ENCODE measurements at places on chromosomes 3 and 15.

DNA sequence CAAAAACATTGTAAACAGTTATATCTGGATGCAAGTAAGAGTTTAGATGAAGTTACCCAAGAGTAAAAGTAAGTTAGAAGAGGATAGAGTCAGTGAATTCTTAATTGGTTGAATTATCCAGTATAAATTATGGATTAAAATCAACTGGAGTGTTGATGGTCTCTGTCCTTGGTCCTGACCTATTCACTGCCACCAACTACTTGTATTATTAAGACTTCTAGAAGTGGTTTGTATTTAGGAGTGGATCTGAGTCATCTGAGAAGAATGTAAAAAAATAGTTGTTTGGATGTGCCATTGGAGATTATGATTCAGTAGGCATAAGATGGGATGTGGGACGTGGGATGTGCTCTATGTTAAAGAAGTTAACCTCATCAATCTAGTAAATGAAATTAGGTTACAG is 86.4 kb downstream of the SYNPR start:
- no peak for DNase-seq

- no peak for DNase-seq
Measured at GRCh38 chr15:29903785-29904464, 81.7 kb upstream of the TJP1 start.

DNA sequence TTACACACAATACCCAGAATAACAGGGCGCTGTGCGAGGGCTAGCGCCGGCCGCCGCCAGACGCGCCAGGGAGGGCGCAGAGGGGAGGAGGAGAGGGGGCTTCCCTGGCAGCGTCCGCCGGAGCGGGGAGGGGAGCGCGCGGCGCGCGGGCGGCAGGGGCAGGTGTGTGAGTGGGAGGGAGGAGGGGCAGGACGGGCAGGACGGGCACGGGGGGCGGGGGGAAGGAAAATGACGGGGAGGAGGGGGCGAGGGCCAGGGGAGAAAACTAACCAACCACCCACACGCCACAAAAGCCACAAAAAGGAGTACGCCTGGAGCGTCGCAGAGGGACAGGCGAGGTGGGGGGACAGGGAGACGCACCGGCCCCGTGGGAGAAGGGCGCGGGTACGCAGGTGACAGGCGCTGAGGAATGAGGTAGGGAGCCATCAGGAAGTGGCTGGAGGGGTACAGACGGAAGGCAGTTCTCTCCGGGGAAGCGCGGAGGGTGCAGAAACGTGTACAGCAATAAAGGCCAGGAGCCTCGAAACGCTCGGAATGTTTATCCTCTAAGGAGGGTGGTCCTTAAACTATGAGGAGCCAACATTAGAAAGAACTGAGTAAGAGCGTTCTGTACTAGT is 610 bp upstream of the SATB1 start:
- DNase-seq: no peak

DNA sequence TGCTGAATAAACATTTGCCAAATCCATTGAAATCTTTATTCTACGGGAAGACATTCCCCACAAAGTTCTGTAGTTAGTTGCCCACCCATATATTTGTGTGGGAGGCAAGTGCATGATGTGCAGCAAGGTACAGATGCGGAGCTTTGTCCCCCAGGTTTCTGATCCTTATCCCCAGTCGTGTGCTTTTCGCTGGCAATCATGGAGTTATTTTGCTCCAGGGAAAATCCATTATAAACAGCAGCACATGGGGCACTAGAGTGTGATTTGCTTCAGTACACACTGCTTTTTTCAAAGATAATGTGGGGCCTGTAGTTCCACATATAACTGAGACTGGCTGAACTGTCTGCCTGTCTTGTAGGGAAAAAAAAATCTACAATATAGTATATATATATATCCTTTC is 132.1 kb downstream of the FEZF2 start:
- DNase-seq: no peak

GRCh38 chr15:70014860-70015490 is 82.7 kb downstream of the TLE3 start:
- DNase-seq: no peak

DNA sequence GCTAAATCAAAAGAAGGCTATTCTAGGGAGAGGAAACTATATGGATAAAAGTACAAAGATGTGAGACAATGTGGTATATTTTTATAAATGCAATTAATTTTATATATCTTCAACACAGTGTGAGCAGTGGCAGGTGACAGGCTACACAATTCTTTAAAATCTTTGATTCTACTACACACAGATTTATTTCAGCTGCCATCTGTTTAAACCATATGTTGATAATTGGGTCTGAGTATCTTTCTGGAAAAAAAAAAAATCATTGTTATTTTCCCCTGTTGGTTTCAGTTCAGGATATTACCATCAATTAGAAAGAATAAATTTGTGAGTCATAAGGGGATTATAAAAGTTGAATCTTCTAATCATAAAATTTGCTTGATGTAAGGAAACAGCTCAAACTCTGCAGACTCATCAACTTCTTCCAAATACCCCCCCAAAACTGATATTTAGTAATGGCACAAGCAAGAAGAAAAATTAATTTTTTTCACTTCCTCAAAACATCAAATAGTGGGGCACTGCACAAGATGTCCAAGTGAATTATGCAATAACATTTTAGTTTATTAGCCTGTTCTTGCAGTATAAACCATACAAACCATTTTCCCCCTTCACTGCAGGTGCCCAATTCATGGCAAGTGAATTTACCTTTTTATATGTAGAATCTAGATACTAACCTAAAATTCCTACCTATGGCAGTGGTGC is 12.0 kb downstream of the PIERCE2 start:
- DNase-seq: no peak

DNA sequence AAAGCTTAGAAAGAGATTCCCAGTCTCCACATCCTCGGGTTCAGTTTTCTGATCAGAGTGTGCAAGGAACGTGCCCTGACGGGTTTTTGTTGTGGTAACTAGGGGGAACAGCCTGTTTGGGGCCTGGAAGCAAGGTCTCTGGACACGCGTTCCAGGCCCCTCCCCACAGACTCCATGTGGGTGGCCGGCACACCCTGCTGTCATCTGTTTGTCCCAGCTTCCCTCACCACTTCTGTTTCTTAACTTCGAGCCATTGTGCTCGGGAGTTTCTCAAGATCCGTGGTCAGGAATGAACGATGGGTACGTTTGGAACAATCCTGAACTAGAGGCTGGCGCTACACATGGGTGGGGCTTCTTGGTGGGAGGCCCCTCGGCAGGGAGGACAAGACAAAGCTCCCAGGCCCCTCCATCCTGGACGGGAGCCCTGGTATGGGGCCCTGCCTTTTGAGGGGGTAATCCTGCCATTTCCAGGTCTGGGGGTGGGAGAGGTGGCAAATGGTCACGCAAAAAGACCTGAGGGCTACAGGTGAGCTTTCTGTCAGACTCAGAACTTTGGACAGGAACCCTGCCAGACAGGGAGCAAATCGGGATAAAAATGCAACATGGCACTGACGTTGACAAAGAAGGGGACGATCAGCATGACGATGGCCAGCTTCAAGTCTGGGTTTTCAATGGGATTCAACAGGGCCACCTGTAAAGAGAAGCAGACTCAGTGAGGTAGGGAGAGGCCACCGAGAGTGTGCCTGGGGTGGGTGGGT is 8.5 kb upstream of the MUSTN1 start:
- no peak for DNase-seq

DNA sequence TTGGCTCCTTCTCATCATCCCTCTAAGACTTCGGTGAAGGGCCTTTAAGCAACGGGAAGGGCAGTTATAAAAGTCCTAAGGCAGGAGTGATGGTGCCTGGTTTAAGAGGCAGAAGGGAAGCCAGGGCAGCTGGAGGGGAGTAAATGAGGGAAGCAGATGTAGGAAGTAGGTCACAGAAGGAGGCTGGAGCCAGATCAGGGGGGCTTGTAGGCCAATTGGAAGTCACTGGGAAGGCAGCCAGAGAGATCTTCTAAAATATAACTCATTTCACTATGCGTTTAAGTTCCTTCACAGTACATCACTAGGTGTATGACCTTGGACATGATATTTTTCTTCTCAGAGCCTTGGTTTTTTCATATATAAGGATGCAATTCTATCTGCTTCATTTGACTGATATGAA is 94.7 kb downstream of the MYH15 start:
- DNase-seq: no peak

GRCh38 chr15:48415036-48415886 is 84.0 kb downstream of the DUT start:
- DNase-seq: no peak

DNA sequence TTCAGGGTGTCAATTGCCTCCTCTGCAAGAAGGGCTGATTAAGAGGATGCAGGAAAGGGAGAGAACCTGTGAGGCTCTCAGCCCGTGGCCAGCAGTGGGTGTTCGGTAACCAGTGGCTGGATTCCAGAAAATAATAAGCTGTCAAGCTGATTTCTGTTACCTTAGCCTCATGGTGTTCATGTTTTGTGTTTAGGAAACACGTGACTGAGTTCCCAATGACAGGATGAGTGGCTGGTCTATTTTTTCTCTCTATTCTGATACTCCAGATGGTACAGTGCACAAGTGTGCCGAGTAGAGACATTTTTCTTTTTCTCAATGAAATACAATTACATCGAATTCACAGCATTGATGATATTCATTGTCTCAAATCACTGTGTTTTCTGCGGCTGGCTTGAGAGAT is 43.6 kb downstream of the EDEM1 start:
- no peak for DNase-seq

DNA sequence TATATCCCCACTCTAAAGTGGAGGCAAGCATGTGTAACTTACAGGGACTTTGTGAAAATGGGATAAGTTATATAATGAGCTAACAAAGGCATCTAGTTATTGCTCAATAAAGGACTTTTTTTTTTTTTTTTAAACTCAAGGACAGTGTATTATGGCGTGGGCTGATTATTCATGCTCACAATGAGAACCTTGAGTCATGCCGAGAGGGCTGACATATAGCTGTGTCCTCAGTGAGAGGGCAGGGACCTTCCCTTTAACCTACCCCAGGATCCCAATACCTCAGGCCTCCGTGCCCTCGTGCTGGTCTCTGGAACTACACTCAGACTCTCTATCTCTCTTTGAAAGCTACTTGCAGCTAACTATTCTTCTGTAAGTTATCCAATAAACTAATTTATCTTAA is 319.9 kb upstream of the ICE2 start:
- no peak for DNase-seq

GRCh38 chr15:75225951-75226732 is 24.5 kb downstream of the C15orf39 start:
- DNase-seq: no peak

- DNase-seq: no peak
Measured at GRCh38 chr3:142894493-142894892, 5.6 kb upstream of the PCOLCE2 start.

DNA sequence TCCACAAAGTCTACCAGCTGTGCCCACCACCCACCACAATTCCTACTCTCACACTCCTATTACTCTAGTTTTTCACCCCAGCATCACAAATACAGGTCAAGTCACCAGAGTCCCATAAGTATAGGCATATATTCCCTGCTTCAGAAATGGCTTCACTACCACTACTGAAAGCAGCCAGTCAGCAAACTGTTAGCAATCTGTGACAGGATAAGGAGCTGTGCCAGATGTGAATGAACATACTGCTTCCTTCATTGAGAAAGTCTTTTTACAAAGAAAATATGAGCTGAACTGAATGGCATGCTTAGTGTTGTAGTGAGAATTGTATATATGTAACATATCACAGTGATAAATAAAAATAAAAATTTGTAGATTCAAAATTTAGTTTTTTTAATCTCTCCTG is 76.8 kb downstream of the C3orf85 start:
- DNase-seq: no peak

DNA sequence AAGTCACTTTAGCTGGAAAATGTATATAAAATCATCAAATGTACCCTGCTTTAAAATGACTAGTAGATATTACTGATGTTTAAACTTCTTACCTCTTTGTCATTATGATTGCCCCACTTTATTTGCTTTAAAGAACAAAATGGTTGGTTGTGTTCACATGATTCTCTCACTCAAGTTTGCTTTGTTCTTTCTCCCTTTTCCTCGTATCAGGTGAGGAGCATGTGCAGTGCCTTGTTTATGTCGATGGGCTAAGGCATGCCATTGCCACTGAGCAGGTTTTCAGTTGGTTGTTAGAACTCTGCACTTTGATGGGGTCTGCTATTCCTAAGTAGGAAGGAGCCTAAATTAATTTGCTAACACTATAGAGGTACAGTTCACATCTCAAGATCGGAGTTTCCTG is 5.3 kb downstream of the MAP2K5 start:
- DNase-seq: no peak

DNA sequence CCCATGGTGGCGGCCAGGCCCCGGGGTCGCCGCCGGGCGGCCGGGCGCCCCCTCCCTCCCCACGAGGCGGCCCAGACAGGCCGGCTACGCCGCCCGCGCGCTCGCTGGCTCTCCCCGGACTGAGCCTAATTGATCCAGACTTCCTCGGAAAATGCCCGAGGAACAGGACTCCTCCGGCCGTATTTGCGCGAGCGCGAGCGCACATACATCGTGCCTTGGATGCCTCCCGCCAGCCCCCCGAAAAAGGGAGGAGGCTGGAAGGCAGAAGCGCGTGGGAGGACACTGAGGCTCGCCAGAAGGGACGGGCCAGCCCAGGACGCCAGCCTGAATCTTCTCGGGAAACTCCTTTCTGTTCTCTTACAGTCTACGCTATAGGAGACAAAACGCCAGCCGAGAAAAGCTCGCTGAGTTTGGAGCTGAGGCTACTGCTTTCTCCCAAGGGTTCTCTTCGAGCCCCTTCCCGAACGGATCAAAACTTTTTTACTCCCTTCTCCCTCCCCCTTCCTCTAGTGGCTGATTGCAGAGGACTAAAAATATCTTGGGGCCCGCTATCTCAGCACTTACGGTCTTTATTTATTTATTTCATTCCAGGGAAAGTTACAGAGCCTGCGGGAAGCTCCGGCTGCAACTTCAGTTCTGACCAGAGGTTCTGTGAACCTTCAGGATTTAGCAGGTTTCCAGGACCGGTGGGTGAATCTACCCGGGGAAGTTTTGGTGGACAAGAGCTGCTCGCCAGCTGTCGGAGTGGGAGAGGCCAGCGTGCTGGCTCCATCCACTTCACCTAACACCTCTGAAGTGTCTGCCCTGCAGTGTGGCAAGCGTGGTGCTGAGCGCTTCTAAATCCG is at the start of gene PDZRN3:
PDZRN3 (minus strand) TSS at position 121 of the 845 bp plus-strand sequence.
- DNase-seq: peak; percentile 49

- DNase-seq: no peak
Measured at GRCh38 chr3:112496366-112497067, 2.8 kb downstream of the BTLA start.

GRCh38 chr15:66865622-66866611 is 163.9 kb downstream of the SMAD6 start:
- DNase-seq: no peak

DNA sequence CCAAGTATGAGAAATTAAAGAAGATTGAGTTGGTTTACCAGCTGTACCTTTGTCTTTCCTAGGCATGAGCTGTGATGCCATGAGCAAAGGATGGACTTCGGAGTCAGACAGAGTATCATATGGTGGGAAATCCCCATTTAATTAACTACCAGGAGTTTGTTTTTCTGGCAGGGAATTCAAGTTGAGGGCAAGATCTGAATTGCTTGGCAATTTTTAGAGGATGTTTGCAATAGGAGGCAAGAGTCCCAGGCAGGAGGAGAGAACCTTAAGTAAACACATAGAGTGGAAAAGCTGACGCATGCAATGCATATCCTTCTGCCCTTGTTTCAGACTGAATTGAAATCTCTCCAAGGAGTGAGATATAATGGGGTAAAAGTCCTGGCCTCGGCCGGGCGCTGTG is 569.7 kb upstream of the MDFIC2 start:
- no peak for DNase-seq

- no peak for DNase-seq
Measured at GRCh38 chr3:174862101-174862500, 3.0 kb downstream of the NAALADL2 start.
